ENCODE measurements at places on chromosomes 5 and 9.

GRCh38 chr5:140399979-140400729 lies 1.5 kb upstream of the ANKHD1 start:
- no peak for DNase-seq

- DNase-seq, result no peak
Observed at GRCh38 chr5:7478459-7478858, 82.5 kb downstream of the ADCY2 start.

- no peak for DNase-seq
Observed at GRCh38 chr9:134835448-134835847, 45.2 kb upstream of the FCN2 start.

- no peak for DNase-seq
Observed at GRCh38 chr9:4548811-4549725, 58.8 kb downstream of the SLC1A1 start.

GRCh38 chr9:131094622-131095021 lies 1.7 kb upstream of the AIF1L start:
- peak; percentile 55 for DNase-seq

All from fibroblast of the conjunctiva (primary cell).